ENCODE measurements at places on chromosomes 12 and 14.
A peak's percentile ranks its signal among the peaks of the same experiment; 100 is the strongest.

DNA sequence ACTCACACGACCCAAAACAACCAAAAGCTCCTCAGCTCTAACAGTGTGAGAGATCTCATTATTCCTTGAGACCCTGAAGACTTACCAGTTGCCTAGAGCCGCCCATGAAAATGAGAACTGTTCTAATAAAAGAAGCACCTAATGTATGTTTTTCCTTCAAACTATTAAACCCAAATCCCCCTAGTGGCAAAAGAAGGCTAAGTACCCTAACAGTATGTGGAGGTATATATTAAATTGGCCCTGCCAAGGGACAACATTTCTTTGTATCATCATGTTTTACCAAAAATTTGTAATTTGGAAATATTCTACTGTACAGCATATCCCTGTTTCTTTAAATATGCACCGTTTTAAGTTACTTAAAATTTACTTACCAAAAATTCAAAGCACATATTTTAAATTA, 38.0 kb upstream of the PPFIA2 start:
- no peak overlapping the region for H3K27ac ChIP-seq
- no peaks in the 10 kb centered on the region for H3K36me3 ChIP-seq
- no peak overlapping the region for H3K4me3 ChIP-seq

DNA sequence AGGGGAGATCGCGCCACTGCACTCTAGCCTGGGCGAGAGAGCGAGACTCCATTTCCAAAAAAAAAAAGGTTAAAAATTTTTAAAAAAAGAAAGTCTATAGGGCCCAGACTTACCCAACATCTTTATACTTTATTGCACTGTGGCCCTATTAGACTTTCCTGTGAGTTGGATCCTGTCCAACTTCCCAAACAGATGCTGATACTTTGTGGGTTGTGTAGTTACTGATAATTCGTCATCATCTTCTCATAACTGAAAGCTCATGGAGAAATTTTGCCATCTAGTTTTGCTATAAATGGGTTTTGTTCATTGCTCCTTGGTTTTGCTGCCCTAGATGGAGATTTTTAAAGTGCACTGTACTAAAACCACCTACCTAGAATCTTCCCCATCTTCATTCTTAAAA, 31.1 kb downstream of the APOBEC1 start:
- no peak overlapping the region for H3K27ac ChIP-seq
- H3K4me3 ChIP-seq, result no peak overlapping the region
- H3K36me3 ChIP-seq, result no peaks in the 10 kb centered on the region
- no peaks in the 10 kb centered on the region for H3K27me3 ChIP-seq
- DNase-seq, result no peak
- no peaks in the 10 kb centered on the region for H3K4me1 ChIP-seq

DNA sequence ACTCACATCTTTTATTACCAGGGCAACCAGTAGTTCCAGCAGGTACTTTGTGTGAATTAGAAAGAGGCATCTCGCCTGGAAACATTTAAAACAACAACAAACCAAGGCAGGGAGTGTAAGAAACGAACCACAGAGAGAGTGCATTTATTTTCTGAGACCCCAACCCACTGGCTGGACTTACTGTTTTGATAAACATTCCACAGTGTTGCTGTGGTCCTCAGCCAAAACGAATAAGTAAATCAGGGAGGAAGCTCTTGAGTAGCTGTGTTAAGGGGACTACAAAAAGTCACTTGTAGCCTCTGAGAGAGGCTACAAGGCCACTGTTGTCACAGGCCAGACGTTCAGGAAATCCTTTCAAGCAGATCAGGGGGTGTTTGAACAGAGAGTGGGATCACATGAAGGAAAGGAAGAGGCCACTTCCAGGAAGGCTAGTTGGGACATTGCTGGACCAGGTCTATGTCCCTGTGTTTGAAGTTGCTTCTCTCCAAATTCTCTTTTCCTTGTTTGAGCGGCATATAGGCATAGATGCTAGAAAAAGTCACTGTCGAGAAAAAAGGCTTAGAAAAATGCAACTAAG, 33.8 kb downstream of the DMAC2L start:
- no peaks in the 10 kb centered on the region for H3K36me3 ChIP-seq
- H3K27me3 ChIP-seq, result no peaks in the 10 kb centered on the region
- H3K27ac ChIP-seq, result no peak overlapping the region
- peaks cover 3% of the 10 kb centered on the region for H3K4me1 ChIP-seq

- no peak overlapping the region for H3K4me3 ChIP-seq
- no peaks in the 10 kb centered on the region for H3K27me3 ChIP-seq
- peaks cover 10% of the 10 kb centered on the region for H3K4me1 ChIP-seq
- H3K27ac ChIP-seq, result no peak overlapping the region
These were observed 73.7 kb downstream of the GALNT4 start for GRCh38 chr12:89450907-89451306.

DNA sequence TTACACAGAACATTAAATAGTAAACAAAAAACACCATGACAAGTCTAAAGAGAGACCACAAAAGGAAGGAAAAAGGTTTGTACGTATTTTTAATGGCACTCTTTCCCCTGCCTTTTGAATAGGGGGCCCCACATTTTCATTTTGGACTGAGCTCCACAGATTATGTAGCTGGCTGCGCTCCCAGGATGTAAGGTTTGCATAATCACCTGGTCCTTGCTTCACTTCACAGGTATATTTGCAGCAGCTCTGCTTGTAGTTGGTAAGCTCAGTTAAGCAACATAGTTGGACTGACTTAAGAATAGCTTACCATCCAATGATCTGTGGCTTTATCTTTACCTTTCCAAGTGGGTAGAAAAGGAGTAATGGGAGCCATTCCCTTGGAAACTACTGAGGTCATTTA, 454.7 kb downstream of the APAF1 start:
- H3K4me3 ChIP-seq, result no peak overlapping the region
- H3K27me3 ChIP-seq, result no peaks in the 10 kb centered on the region
- H3K4me1 ChIP-seq, result no peaks in the 10 kb centered on the region
- DNase-seq, result no peak
- H3K36me3 ChIP-seq, result no peaks in the 10 kb centered on the region
- no peak overlapping the region for H3K27ac ChIP-seq

DNA sequence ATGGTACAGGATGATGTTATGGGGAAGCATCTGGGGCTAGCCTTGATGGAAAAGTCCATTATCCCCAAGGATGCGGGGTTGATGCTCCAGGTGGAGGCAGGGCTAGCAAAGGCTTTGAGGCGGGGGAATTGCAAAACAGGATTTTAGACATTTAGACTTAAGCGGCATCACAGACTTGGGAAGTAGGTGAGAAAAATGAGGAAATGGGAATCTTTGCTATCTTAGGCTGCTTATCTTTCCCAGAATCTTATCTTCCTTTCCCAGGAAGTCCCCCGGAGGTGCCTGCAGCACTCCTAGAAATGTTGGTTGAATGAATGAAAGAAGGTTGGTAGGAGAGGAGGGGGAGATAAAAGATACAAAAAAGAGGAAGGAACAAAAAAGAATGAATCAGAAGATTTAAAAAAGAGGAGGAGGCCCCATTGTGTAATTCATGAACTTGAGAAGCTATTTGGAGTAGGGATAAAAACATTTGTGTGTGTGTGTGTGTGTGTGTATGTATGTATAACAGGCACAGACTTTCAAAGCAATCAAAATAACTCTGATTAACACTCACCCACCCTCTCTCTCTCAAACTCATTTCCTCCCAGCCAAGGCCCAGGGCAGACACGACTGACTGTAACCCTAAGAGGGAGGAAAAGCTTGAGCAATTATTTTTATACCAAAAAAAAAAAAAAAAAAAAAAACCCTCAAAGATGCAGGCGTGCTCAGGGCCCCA, 62.5 kb upstream of the TBX3 start:
- H3K27me3 ChIP-seq, result no peaks in the 10 kb centered on the region
- no peaks in the 10 kb centered on the region for H3K36me3 ChIP-seq
- no peak overlapping the region for H3K4me3 ChIP-seq
- DNase-seq, result no peak
- H3K27ac ChIP-seq, result no peak overlapping the region

DNA sequence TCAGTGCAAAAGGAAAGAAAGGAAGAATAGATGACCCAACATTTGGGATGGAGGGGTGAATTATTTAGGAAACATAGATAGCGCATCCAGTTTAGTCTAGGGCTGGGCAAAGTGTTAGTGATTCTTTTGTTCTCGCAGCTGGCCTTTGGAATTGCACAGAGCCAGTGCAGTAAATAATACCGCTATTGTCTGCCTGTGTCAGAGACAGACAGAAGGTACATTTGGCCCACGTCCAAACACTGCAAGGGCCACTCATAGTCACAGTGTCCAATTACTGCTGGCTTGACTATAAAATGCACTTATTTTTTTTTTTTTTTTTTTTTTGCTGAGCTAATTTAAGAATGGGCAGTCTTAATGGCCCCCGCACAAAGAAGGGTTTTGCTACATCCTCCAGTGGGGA, 638.6 kb downstream of the BCL11B start:
- H3K27me3 ChIP-seq, result no peaks in the 10 kb centered on the region
- H3K4me1 ChIP-seq, result no peaks in the 10 kb centered on the region
- no peak overlapping the region for H3K4me3 ChIP-seq
- no peaks in the 10 kb centered on the region for H3K36me3 ChIP-seq
- H3K27ac ChIP-seq, result no peak overlapping the region

DNA sequence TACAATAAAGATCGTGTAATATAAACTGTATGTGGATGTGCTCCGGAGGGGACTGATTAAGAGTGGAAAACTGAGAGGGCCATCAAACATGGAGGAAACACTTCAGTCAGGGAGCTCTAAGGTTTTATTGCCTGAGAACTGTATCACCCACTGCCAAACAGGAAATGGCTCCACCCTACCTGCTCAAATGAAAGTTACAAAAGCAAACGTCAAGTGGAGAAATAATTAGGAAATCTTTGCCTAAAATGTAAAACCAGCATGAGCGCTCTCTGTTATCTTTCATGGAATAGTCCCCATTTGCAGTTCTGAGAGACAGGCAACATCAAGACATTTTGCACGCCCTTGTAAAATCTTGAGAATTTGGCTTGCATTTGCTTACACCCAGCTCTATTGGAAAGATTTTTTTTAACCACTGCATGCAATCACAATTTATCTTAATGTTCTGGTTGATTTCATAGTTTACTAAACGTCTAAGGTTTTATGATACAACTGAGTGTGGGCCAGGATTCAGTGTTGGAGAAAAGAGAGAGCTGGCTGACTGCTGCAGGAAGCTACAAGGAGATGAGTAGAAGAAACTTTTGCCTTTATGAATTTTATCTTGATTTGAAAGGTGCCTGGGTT, 344.0 kb upstream of the PRICKLE1 start:
- no peak for DNase-seq
- no peaks in the 10 kb centered on the region for H3K4me1 ChIP-seq
- H3K27me3 ChIP-seq, result no peaks in the 10 kb centered on the region

DNA sequence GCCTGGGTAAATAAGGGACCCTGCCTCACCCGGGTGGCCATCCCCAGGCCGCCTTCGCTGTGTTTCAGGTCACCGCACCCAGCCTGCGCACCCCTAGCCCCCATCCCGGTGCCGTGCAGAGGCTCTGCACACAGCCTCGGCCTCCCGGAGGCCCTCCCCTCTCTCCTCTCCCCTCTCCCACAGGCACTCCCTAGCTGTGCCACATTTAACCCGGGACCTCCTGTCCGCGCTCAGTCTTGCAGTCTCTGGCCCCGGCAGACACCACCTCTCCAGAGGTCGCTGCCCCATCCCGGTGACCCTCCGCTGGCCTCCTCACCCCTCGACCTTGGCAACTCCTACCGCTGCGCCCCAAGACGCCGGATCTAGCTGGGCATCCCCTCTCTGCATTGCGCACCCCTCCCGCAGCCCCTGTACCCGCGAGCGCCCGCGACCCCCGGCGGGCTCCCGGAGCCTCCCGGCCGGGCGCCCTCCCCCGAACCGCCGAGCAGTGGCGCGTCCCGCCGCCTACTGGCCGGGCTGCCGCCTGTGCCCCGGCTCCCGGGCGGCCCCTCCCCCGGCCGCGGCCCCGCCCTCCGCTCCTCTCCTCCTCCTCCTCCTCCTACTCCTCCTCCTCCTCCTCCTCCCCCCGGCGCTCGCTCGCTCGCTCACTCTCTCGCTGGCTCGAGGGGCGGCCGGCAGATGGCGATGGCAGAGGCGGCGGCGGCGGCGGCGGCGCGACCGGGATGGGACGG, 120.7 kb downstream of the AACS start:
- peaks cover 29% of the 10 kb centered on the region for H3K4me1 ChIP-seq
- peaks cover 9% of the 10 kb centered on the region for H3K27me3 ChIP-seq
- no peak for DNase-seq
- H3K4me3 ChIP-seq, result peak within 1 kb of the TSS; percentile 91

GRCh38 chr14:71103662-71104484, 196.6 kb downstream of the PCNX1 start:
- no peaks in the 10 kb centered on the region for H3K27me3 ChIP-seq
- no peaks in the 10 kb centered on the region for H3K4me1 ChIP-seq
- DNase-seq, result no peak

DNA sequence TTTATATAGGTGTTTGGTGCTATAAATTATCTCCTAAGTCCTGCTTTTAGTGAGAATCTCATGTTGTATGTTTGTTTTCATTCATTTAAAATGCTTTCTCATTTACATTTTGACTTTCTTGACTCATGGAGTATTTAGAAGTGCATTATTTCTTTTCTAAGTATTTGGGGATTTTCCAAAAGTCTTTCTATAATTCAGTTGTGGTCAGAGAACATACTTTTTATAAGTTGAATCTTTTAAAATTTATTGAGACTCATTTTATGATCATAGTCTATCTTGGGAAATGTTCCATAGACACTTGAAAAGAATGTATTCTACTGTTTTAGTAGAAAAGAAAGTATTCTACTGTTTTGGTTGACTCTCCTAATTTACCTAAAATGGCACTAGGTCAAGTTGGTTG, 168.2 kb downstream of the AKAP6 start:
- no peak overlapping the region for H3K27ac ChIP-seq
- DNase-seq, result no peak
- no peaks in the 10 kb centered on the region for H3K4me1 ChIP-seq
- no peaks in the 10 kb centered on the region for H3K36me3 ChIP-seq
- H3K4me3 ChIP-seq, result no peak overlapping the region

GRCh38 chr14:32611752-32612151, 282.7 kb downstream of the AKAP6 start:
- no peak overlapping the region for H3K4me3 ChIP-seq
- H3K27ac ChIP-seq, result no peak overlapping the region
- no peaks in the 10 kb centered on the region for H3K36me3 ChIP-seq
- H3K27me3 ChIP-seq, result no peaks in the 10 kb centered on the region

- no peaks in the 10 kb centered on the region for H3K36me3 ChIP-seq
- H3K27me3 ChIP-seq, result no peaks in the 10 kb centered on the region
- H3K27ac ChIP-seq, result no peak overlapping the region
- H3K4me3 ChIP-seq, result no peak overlapping the region
These were observed 124.7 kb downstream of the PAPOLA start for GRCh38 chr14:96626916-96627315.

GRCh38 chr12:15712823-15713660, 76.1 kb downstream of the EPS8 start:
- no peaks in the 10 kb centered on the region for H3K27me3 ChIP-seq
- no peaks in the 10 kb centered on the region for H3K36me3 ChIP-seq
- no peak overlapping the region for H3K4me3 ChIP-seq
- no peak overlapping the region for H3K27ac ChIP-seq

GRCh38 chr12:102618197-102618877, 138.0 kb upstream of the IGF1 start:
- no peak for DNase-seq
- H3K27ac ChIP-seq, result no peak overlapping the region
- no peaks in the 10 kb centered on the region for H3K27me3 ChIP-seq
- H3K4me1 ChIP-seq, result no peaks in the 10 kb centered on the region
- H3K36me3 ChIP-seq, result no peaks in the 10 kb centered on the region
- H3K4me3 ChIP-seq, result no peak overlapping the region

All from H1 (cell line).